ENCODE measurements at places on chromosomes 12 and 14. TPM values are rescaled to one million over a fixed set of nuclear protein-coding genes. Genes with fewer than 3 reads are reported as not detected.
A peak's percentile ranks its signal among the peaks of the same experiment; 100 is the strongest.

GRCh38 chr12:41527534-41528116 lies 339.5 kb downstream of the PDZRN4 start:
- no peaks in the 10 kb centered on the region for H3K4me1 ChIP-seq
- H3K27me3 ChIP-seq, result no peaks in the 10 kb centered on the region
- H3K36me3 ChIP-seq, result no peaks in the 10 kb centered on the region
- no peak for DNase-seq

GRCh38 chr12:16506394-16506793 lies 99.6 kb downstream of the LMO3 start:
- H3K27ac ChIP-seq, result no peak overlapping the region
- DNase-seq, result no peak
- no peaks in the 10 kb centered on the region for H3K4me1 ChIP-seq

The SLC38A4 gene
- 0.23 TPM for total RNA-seq

DNA sequence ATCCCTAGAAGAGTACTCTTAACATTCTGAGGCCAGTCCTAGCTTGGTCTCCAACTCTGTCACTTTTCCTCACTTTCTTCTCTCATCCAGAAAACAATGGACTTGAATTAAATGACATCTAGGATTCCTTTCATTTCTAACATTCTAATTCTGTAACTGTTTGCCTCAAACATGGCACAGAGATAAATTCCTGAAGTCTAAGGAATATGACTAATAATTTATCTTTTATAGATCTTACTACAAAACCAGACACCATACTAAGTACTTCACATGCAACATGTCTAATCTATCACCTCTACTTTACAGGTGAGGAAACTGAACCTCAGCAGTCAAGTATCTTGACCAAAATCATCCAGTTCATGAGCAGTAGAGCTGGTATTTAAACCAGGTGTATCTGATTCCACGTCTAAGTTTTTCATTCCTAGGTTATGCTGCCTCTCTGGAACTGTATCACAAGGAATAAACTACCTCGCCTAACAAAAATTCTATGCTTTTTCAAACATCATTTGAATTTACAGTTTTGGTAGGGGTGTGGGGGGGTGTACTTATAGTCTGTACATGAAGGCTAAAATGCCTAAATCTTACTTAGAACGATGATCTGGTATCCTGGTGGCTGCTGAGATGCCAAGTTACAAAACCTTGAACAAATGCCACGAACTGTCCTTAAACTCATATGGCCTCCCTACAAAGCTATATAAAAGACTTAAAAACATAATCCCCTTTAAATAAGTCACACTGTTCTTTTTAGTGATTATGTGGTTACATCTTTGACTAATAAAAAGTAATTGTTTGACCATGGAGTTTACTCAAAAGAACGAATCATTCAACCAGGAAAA lies 41.6 kb downstream of the ATXN2 start:
- no peak for DNase-seq
- peaks cover 13% of the 10 kb centered on the region for H3K36me3 ChIP-seq
- no peak overlapping the region for H3K27ac ChIP-seq
- H3K27me3 ChIP-seq, result no peaks in the 10 kb centered on the region

DNA sequence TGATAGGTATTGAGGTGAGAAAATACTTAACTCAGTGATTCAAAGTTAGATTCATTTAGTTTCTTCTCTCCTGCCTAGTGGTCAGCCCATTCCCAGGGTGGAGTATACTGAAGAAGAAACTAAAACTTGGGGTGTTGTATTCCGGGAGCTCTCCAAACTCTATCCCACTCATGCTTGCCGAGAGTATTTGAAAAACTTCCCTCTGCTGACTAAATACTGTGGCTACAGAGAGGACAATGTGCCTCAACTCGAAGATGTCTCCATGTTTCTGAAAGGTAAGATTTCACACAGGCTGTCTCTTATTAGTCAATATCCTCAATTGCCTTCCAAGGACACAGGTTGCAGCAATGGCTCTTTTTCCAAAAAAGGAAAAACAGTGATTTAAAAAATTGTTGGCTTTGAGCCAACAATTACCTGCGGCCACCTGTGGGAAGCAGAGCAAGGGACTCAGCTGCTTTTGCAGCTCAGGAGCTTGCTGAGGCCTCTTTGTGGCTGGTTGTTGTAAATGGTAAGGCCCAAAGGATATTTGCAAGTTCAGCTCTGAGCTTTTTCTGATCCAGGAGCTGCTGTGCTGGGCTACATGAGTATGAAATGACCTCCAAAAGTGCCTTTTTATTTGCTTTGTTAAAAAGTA lies 33.9 kb downstream of the TPH2 start:
- no peak overlapping the region for H3K4me3 ChIP-seq
- no peak for DNase-seq
- no peaks in the 10 kb centered on the region for H3K4me1 ChIP-seq
- H3K27ac ChIP-seq, result no peak overlapping the region
- H3K36me3 ChIP-seq, result no peaks in the 10 kb centered on the region

GRCh38 chr12:131505561-131505960 lies 205.3 kb upstream of the SFSWAP start:
- no peak overlapping the region for H3K27ac ChIP-seq
- H3K4me3 ChIP-seq, result no peak overlapping the region
- DNase-seq, result no peak
- no peaks in the 10 kb centered on the region for H3K27me3 ChIP-seq
- peaks cover 7% of the 10 kb centered on the region for H3K4me1 ChIP-seq
- no peaks in the 10 kb centered on the region for H3K36me3 ChIP-seq

DNA sequence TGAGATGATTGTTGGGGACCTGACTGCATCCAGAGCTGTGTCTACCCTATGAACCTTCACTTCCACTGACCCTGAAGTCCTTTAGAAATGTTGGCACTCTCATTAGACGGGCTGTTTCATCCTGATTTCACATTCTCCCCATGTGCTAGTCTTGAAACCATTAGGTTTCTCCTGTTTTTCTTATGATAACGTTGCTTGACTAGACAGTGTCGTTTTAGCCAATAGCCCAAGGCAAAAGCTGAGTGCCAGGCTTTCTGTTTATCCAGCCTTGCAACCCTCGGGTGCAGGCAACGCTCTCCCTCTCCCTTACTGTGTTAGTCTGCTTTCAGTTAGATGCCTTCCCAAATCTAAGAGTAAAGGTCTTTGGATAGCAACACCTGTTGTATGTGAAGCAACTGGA lies 30.1 kb downstream of the DACT1 start:
- H3K4me1 ChIP-seq, result no peaks in the 10 kb centered on the region
- no peaks in the 10 kb centered on the region for H3K36me3 ChIP-seq
- no peak overlapping the region for H3K27ac ChIP-seq
- DNase-seq, result no peak
- H3K4me3 ChIP-seq, result no peak overlapping the region

DNA sequence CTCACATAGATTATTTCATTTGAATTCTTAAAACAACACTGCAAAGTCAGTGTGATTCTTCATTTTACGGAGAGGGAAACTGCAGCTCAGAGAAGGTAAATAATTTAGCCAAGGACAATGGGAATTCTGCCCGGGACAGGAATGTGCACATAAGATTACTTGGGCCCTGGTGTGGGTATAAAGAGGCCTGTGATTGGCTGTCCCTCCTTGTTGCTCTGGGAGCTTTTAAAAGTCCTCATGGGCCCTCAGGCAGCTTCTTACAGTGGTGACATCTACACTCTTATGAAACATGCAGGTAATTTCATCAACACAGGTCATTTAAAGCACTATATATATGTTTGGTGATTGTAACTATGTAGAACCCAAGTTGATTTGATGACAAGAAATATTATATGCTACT lies 100.3 kb downstream of the ESR2 start:
- no peaks in the 10 kb centered on the region for H3K27me3 ChIP-seq
- peak overlapping the region; percentile 68 for H3K27ac ChIP-seq
- H3K4me3 ChIP-seq, result no peak overlapping the region
- DNase-seq, result no peak
- peaks cover 30% of the 10 kb centered on the region for H3K4me1 ChIP-seq

The POC1B gene
- total RNA-seq, result 11.1 TPM

The KITLG gene
- total RNA-seq, result 0.32 TPM

DNA sequence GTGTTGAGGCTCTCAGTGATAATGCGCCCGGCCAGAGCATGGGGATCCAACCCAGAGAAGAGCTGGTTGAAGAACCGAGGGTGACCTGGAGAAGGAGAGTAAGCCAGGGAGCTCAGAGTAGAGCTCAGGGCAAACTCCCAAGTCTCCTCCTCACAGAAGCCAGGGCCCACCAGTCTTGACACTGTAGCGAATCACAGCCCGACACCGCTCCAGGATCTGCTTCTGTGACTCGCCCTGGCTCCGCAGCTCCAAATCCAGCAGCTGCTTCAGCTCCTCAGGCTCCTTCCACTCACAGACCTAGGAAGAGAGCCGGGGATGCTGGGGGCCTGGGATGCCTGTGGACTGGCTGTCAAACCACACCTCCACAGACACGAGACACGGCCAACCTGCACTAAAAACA lies 8.2 kb upstream of the ZNF740 start:
- no peak overlapping the region for H3K27ac ChIP-seq
- H3K4me1 ChIP-seq, result peaks cover 11% of the 10 kb centered on the region
- H3K36me3 ChIP-seq, result no peaks in the 10 kb centered on the region
- H3K4me3 ChIP-seq, result no peak overlapping the region

- H3K27ac ChIP-seq, result no peak overlapping the region
- no peaks in the 10 kb centered on the region for H3K36me3 ChIP-seq
- H3K4me1 ChIP-seq, result no peaks in the 10 kb centered on the region
These were observed 129.4 kb downstream of the PELI2 start for GRCh38 chr14:56247495-56248200.

The NID2 gene
- 0.27 TPM for total RNA-seq

DNA sequence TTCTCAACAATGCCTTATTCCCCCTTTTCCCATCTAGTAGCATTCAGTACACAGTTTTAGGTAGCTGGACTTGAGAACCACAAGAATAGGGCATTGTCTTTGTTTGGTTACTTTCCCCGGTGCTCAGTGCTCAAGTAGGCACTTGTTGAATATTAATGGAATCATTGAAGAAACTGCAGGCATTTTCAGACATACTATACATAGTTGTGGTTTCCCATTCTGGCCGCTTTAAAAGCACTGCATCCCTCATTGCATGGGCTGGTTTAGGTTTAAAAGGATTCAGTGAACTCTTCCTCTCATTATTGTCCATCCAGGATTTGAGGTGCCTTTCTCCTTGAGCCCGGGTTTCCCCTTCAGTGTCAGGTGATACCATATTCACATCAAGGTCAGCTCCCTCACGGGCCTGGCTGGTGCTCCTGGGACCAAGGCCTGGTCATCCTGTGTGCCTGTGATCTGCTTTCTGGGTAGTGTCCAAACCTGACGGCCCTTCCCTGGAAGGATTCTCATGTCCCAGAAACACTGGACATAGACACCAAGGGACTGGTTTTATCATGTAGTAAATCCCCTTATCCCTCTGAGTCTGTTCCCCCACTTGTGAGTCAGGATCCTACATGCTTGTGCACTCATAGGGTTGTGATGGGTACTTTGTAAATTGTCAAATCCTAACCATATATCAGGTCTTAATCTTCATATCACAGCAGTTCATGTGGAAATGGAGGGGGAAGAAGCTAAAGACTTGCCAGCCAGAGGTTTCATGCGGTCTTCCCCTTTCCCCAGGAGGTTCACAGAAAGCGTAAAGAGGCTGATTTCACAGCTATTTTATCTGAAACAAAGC lies 7.4 kb downstream of the TCP11L2 start:
- DNase-seq, result no peak
- 0 out of 2 replicates have a peak, but pooled peaks cover 3% of the 10 kb centered on the region for H3K4me1 ChIP-seq
- no peak overlapping the region for H3K27ac ChIP-seq
- no peaks in the 10 kb centered on the region for H3K27me3 ChIP-seq
- no peak overlapping the region for H3K4me3 ChIP-seq
- no peaks in the 10 kb centered on the region for H3K36me3 ChIP-seq

DNA sequence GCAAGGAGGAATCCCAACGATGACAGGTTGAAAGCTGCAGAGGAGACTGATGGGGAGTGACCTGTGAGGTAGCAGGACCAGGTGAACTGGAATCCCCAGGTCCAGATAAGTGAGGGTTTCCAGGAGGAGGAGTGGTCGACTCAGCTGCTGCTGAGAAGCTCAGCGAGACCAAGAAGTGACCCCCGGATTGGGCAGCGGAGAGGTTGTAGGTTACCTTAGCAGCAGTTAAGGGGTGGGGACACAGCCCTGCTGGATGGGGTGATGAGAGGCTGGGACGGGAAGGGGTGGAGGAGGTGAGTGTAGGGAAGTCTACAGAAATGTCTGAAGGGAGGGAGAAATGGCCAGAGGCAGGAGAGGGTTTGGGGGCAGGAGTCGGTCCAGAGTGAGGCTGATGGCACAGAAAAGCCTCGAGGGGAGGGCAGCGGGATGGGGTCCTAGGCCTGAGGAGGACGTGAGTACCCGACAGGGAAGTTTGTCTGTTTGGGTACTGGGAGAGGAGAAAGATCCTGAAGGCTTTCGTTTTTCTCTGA lies 2.6 kb upstream of the RCOR1 start:
- no peak overlapping the region for H3K4me3 ChIP-seq
- no peaks in the 10 kb centered on the region for H3K36me3 ChIP-seq
- H3K4me1 ChIP-seq, result 0 out of 2 replicates have a peak, but pooled peaks cover 4% of the 10 kb centered on the region
- no peak for DNase-seq
- no peak overlapping the region for H3K27ac ChIP-seq
- H3K27me3 ChIP-seq, result no peaks in the 10 kb centered on the region

- no peak overlapping the region for H3K27ac ChIP-seq
- no peak for DNase-seq
- H3K4me3 ChIP-seq, result no peak overlapping the region
- no peaks in the 10 kb centered on the region for H3K27me3 ChIP-seq
These were observed 339.3 kb downstream of the BCL11B start for GRCh38 chr14:98932431-98933325.

GRCh38 chr12:113136128-113136989 lies 798 bp upstream of the RASAL1 start:
- no peaks in the 10 kb centered on the region for H3K27me3 ChIP-seq
- no peak for DNase-seq
- H3K27ac ChIP-seq, result no peak overlapping the region
- no peak overlapping the region for H3K4me3 ChIP-seq
- no peaks in the 10 kb centered on the region for H3K36me3 ChIP-seq

GRCh38 chr12:56244494-56244893 lies 13.7 kb downstream of the ANKRD52 start:
- no peak overlapping the region for H3K4me3 ChIP-seq
- H3K27ac ChIP-seq, result no peak overlapping the region
- H3K4me1 ChIP-seq, result no peaks in the 10 kb centered on the region
- no peak for DNase-seq
- H3K27me3 ChIP-seq, result no peaks in the 10 kb centered on the region

GRCh38 chr14:51224551-51224950 lies 15.5 kb upstream of the TMX1 start:
- no peaks in the 10 kb centered on the region for H3K27me3 ChIP-seq
- no peak overlapping the region for H3K4me3 ChIP-seq
- DNase-seq, result no peak
- no peaks in the 10 kb centered on the region for H3K36me3 ChIP-seq
- H3K27ac ChIP-seq, result no peak overlapping the region
